ENCODE measurements at places on chromosomes 1 and 21. TPM values are rescaled to one million over a fixed set of nuclear protein-coding genes. Genes with fewer than 3 reads are reported as not detected.

DNA sequence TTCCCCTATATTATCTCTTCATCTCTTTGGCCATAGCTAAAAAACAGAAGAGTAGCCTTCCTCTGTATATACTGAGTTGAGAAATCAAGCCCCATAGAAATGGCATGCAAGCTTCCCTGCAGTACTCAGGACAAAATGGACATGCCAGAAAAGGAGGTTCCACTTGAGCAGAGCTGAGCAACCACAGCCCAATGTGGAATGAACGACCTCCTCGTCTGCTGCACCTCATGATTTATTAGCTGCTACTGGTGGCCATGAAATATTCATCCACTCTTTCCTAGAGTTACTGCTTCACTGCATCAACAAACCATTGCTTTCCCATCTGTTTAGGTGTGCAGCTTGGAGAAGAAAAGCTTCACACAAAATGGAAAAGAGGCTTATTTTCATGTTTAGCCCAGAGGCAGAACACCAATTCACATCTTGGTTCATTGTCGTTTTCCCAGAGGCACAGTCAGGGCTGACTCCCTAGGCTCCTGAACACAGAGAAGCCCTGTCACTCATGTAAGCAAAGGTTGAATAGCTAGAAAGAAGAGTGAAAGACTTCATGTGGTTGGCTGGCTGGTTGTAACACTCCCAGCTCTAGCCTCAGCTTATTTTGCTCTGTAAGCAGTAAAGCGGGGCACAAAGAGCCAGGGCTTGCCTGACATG is 148.0 kb downstream of the TSEN15 start:
- no peak for DNase-seq

- DNase-seq, result no peak
These were observed 862.7 kb downstream of the NCAM2 start for GRCh38 chr21:21860888-21861287.

- DNase-seq, result no peak
These were observed 435.1 kb downstream of the KIF26B start for GRCh38 chr1:245589906-245590305.

Gene LENEP
- polyA plus RNA-seq, result 0.67 TPM

Gene ACTA1
- 13,723 TPM for polyA plus RNA-seq

Gene SLC25A34
- polyA plus RNA-seq, result 7.2 TPM

Gene OR10J1
- not detected for polyA plus RNA-seq

Measured in hindlimb muscle (tissue), 1 donor.